ENCODE measurements at places on chromosomes 12 and 14.

GRCh38 chr14:55122440-55122986 is 6.5 kb upstream of the LGALS3 start:
- DNase-seq: no peak

GRCh38 chr14:93893661-93894261 is 33.4 kb upstream of the FAM181A start:
- DNase-seq: no peak

DNA sequence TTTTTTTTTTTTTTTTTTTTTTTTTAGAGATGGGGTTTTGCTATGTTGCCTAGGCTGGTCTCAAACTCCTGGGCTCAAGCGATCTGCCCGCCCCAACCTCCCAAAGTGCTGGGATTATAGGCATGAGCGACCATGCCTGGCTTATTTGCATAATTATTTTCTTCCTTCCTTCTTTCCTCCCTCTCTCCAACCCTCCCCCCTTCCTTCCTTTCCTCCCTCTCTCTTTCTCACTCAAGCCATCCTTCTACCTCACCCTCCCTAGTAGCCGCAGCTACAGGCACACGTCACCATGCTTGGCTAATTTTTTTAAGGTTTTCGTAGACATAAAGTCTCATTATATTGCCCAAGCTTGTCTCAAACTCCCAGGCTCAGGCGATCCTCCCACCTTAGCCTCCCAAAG is 83.8 kb downstream of the PEBP1 start:
- DNase-seq: no peak

DNA sequence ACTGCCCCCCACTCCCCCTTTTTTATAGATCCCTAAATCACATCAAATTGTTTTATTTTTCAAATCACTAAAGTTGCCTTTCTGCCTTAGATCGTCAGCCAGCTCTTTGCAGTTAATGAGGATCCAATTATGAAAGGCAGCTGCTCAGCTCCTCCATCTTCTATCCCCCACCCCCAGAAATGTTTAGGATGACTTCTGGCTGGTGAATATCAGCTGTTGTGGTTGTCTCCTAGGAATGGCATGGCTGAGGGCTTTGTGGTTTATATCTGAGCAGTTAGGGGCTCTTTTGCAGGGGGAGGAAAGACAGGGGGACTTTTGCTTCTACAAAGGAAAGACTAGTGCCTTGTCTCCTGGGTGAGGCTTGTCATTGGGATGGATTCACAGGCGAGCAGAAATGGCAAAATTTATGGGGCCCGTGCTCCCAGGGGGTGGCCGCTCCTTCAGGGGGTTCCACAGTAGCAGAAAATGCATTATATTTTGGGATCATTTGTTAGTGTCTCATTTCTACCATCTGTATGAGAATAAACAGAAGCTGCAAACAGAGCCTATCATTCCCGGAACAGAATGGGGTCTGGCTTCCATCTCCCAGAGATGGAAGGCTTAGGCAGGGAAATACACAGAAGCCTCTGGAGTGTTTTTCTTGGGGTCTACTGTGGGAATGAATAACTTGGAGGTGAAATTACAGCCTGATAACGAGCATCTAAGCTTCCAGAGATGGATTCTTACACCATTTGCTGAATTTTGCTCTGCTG is 6.5 kb downstream of the JDP2 start:
- no peak for DNase-seq
